ENCODE measurements at places on chromosomes 2 and 18.

GRCh38 chr2:20015482-20016083, 3.1 kb upstream of the MATN3 start:
- H3K4me3 ChIP-seq: no peak overlapping the region
- H3K27me3 ChIP-seq: no peaks in the 10 kb centered on the region
- H3K4me1 ChIP-seq: peaks cover 13% of the 10 kb centered on the region
- H3K27ac ChIP-seq: no peak overlapping the region
- DNase-seq: peak; percentile 14

DNA sequence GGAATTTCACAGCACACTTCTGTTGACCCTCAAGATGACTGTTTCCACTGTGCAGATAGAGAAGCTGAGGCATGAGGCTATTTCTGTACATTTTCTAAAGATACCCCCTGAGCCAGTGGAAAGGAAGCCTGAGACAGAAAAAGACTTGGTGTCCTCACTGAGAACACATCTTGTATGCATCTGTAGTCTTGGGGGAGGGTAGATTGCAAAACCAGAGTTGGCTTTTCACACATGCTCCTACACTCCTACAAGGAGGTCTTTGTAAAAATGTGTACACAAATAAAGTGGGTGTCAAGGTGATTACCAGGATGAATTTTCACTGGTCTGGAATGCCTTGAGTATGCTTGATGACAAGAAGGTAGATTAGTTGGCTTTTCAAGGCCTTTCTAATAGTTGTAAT, 98.0 kb downstream of the KCTD18 start:
- no peak overlapping the region for H3K27ac ChIP-seq
- peaks cover 4% of the 10 kb centered on the region for H3K36me3 ChIP-seq
- no peak overlapping the region for H3K4me3 ChIP-seq
- H3K27me3 ChIP-seq: no peaks in the 10 kb centered on the region
- peaks cover 8% of the 10 kb centered on the region for H3K4me1 ChIP-seq

DNA sequence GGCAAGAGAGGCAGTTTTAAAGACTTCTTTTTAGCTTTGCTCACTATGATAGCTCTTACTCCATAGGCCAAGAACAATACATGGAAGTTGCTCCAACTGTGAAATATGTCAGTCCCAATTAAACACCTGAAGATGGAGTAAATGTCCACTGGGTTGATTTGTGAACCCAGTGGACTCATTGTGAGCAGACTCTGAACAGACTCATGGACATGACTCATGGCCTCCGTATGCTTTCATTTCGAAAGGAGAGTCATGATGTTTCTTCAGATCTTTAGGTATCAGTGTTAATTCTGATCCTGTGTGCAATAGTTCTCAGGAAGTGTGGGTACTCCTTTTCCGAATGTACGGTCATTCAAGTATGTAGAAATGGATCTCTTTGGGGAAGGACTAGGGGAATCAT, 5.4 kb upstream of the CWC22 start:
- no peaks in the 10 kb centered on the region for H3K4me1 ChIP-seq
- no peak overlapping the region for H3K4me3 ChIP-seq
- no peaks in the 10 kb centered on the region for H3K36me3 ChIP-seq
- peak; percentile 3 for DNase-seq
- no peaks in the 10 kb centered on the region for H3K27me3 ChIP-seq
- no peak overlapping the region for H3K27ac ChIP-seq

DNA sequence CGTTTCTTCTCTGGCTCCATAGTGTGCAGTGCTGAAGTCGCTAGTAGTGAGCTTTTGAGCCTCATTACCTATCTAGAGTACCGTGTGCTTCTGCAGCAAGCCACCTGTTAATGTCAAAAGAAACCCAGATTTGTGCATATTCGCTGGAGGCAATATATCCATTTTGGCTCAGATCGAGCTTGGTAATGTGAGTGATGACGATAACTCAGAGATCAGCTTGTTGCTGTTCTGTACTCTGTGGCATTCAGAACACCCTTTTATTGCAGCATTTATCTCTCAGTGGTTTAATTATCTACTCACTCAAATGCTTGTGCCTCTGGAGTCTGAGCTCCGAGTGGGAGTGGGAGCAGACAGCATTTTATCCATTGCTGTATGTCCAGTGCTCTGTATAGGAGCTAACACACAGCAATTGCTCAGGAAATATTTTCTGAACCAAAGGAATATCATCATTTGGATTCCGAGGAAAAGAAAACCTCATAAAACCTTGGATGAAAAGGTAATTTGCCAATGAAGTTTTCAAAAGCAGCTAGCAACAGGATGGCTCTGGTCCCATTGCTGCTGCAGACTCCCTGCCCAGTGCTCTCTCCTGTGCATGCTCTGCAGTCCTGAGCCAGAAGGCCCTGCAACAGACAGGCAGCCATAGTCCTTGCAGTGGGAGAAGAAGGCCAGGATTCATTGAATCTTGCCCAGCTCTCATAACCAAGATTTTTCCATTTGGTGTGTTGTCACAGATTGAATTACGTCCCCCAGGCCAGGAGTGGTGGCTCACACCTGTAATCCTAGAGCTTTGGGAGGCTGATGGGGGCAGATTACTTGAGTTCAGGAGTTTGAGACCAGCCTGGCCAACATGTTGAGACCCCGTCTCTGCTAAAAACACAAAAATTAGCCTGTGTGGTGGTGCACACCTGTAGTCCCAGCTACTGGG, 183.8 kb downstream of the MYCN start:
- DNase-seq: peak; percentile 0
- no peaks in the 10 kb centered on the region for H3K4me1 ChIP-seq
- no peaks in the 10 kb centered on the region for H3K27me3 ChIP-seq

GRCh38 chr2:215454519-215455246, 18.8 kb upstream of the FN1 start:
- H3K36me3 ChIP-seq: no peaks in the 10 kb centered on the region
- no peak overlapping the region for H3K4me3 ChIP-seq
- peak; percentile 72 for DNase-seq
- no peaks in the 10 kb centered on the region for H3K4me1 ChIP-seq

DNA sequence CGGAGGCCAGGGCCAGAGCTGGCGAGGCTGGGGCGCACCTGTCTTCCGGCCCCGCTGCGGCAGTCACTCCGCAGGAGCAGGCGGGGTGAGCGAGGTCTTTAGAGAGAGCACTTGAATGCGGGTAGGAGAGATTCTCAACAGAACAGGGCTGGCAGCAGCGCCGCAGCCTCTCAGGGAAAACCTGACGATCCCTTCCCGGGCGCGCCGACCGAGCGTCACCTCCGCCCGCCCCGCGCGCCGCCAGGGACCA, 526 bp downstream of the PRKRA start:
- peak overlapping the region; percentile 99 for H3K4me3 ChIP-seq
- H3K4me1 ChIP-seq: peaks cover 11% of the 10 kb centered on the region
- H3K27ac ChIP-seq: peak overlapping the region; percentile 57
- H3K36me3 ChIP-seq: peaks cover 17% of the 10 kb centered on the region
- DNase-seq: peak; percentile 88
- no peaks in the 10 kb centered on the region for H3K27me3 ChIP-seq

DNA sequence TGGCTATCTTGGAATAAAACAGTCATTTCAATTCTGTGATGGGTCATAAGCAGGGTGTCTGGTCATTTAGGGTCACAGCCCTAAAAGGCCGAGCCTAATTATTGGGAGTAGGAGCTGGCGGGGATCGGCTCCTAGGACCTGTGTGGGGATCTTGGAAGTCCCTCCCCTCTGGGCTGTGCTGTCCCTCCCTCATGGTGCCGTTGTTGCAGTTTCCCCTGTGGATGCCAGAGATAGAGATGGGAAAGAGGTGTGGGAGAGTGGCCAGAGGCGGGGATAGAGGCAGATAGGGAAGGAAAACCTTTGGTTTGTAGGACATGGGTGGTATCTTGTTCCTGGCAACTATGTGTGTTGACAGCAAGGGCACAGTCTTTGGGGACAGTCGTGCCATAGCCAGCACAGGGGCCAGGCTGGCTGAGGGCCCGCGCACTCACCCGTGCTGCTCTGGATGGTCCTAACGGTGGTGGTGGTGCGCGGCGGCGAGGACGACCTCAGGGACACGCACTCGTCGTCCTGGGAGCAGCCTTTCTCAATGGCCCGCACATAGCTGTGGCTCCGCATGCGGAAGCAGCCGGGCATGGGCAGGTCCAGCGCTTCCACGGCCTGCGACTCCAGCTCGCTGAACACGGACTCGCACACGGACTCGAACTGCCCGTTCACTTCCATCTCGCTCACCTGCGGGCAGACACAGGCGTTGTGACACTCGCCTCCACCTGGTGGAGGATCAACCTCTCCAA, 278.9 kb downstream of the TGIF1 start:
- H3K4me1 ChIP-seq: peaks cover 2% of the 10 kb centered on the region
- H3K4me3 ChIP-seq: no peak overlapping the region
- no peak overlapping the region for H3K27ac ChIP-seq
- no peaks in the 10 kb centered on the region for H3K27me3 ChIP-seq
- no peak for DNase-seq

DNA sequence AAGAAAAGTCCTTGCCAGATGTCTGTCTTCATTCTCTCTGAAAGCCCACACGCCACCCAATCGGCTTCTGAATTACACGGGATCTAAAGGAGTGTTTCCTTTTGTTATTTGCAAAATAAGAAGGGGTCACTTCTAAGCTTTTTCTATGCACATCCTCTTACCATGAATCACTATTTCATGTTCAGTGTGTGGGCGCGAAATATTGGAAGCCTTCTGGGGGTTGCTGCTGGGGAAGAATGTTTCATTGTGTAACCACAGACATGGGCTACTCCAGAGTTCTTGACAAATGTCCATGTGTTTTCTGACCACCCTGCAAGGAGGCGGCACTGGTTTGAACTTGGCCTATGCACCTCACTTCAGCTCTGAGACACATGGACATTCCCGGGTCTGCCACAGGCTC, 133.6 kb upstream of the APCDD1 start:
- no peaks in the 10 kb centered on the region for H3K36me3 ChIP-seq
- H3K4me3 ChIP-seq: no peak overlapping the region
- H3K27ac ChIP-seq: no peak overlapping the region
- no peak for DNase-seq

DNA sequence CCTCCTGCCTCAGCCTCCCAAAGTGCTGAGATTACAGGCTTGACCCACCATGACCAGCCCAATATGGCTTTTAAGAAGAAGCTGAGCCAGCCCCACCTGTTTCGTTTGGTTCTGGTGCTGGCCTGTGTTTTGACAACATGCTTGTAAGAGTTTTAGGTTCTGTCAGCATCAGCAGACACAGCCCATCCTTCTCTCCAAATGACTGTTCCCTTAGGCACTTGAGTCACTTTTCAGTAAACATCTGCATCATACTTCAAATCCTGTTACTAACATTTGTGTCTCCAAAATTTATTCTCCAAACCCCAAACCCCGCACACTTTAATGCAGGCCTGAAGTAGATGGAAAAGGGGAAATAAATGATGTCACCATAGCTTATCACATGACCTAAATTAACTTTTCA, 1118.5 kb downstream of the TSN start:
- H3K27me3 ChIP-seq: no peaks in the 10 kb centered on the region
- H3K4me1 ChIP-seq: no peaks in the 10 kb centered on the region
- no peak for DNase-seq
- no peak overlapping the region for H3K4me3 ChIP-seq
- no peaks in the 10 kb centered on the region for H3K36me3 ChIP-seq
- no peak overlapping the region for H3K27ac ChIP-seq

DNA sequence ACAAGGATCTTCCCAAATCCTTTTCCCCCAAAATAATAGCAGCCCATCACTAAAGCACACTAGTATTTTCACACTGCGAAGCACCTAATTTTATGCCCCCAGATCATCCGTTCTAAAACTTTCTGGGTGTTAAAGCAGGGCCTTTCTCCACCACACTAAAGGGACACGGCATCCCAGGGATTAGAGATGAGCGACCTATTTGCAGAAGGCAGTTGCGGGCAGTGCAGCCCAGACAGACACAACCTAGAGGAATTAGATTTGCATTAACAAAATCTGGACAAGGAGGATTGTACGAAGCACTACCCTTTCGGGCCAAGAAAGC, 402 bp downstream of the OSGEPL1 start:
- DNase-seq: no peak
- peak overlapping the region; percentile 81 for H3K4me3 ChIP-seq
- no peaks in the 10 kb centered on the region for H3K27me3 ChIP-seq
- H3K27ac ChIP-seq: peak overlapping the region; percentile 67

- H3K36me3 ChIP-seq: no peaks in the 10 kb centered on the region
- H3K4me1 ChIP-seq: peaks cover 4% of the 10 kb centered on the region
- peak; percentile 80 for DNase-seq
- no peak overlapping the region for H3K27ac ChIP-seq
Measured at GRCh38 chr2:28647682-28648081, 103.9 kb upstream of the PPP1CB start.

GRCh38 chr18:79343567-79344207, 52.0 kb upstream of the NFATC1 start:
- H3K4me1 ChIP-seq: no peaks in the 10 kb centered on the region
- H3K36me3 ChIP-seq: peaks cover 29% of the 10 kb centered on the region

DNA sequence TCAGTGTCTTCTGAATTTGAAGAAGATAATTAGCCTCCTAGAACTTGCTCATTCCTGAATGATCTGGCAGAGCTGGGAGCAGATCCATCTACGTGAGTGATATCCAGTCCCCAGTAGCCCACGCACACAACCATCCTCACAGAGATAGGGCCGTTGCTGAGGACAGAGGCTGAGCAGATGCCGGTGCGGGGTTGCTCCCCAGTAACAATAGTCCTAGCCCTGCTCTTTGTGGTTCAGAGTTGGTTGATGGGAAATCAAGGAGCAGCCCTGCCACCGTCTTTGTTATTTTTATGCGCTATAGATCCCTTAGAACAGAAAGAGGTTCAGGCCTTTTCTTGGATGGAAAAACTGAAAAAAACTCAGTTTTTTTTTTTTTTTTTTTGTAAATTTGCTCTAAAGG, 69.3 kb downstream of the VWA3B start:
- H3K4me3 ChIP-seq: no peak overlapping the region
- no peak overlapping the region for H3K27ac ChIP-seq
- no peaks in the 10 kb centered on the region for H3K4me1 ChIP-seq
- no peaks in the 10 kb centered on the region for H3K27me3 ChIP-seq

DNA sequence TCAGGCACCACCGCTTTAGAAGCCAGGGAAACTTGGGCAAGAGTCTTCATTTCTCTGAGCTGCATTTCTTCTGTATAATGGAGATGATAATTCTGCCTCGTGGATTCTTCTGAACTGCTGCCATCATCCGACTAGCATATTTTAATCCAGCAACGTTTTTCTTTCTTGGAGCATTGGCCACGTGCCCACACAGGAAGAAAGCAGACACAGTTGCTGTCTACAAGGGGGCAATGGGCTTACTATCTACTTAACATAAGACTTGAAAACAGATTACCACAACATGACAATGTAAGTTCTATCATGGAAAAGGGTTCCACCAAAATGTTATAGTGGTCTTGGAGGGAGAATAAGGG, 176.5 kb downstream of the FAM210A start:
- H3K4me3 ChIP-seq: no peak overlapping the region
- DNase-seq: no peak
- no peaks in the 10 kb centered on the region for H3K4me1 ChIP-seq
- no peak overlapping the region for H3K27ac ChIP-seq
- H3K27me3 ChIP-seq: no peaks in the 10 kb centered on the region
- no peaks in the 10 kb centered on the region for H3K36me3 ChIP-seq

DNA sequence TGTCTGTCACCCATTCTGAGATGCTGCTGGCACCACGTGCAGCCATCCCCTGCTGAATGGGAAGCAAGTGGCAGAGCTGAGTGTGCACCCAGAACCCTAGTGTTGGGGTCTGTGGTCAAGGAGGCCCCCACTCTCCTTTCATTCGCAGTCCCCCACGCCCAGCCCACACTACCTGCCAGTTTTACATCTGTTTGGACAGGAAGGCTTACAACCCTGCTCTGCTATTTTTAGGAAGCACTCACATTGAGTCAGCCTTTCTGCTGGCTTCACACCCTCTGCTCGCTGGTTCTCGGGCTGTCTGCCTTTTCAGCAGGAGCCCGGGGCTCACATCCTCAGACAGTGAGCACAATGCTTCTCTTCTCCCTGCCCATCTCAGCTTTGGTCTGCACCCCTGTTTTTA, 10.7 kb upstream of the ADCY3 start:
- H3K4me3 ChIP-seq: no peak overlapping the region
- H3K27ac ChIP-seq: no peak overlapping the region
- H3K27me3 ChIP-seq: no peaks in the 10 kb centered on the region
- no peaks in the 10 kb centered on the region for H3K36me3 ChIP-seq
- no peak for DNase-seq
